ENCODE measurements at places on chromosomes 12 and 14.

- peak; percentile 89 for DNase-seq
Observed at GRCh38 chr14:96267336-96267735, 11.3 kb downstream of the BDKRB1 start.

DNA sequence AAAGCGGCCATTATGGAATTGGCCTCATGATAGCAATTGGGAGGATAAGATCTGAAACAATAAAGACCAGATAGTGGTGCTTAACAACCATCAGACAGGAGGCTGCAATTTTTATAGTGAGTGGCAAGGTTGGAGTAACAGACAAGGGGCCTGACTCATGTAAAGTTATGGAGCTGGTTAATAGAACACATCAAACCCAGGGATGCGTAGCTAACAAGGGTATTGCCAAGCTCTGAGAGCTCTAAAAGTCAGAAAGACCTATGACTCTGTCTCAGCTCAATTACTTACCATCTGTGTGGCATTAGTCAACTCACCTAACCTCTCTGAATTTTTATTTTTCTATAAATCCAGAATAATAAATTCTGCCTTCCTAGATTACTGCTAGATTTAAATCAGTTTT, 1731.5 kb upstream of the FLRT2 start:
- no peak for DNase-seq

- no peak for DNase-seq
Observed at GRCh38 chr14:58912287-58912686, 274.5 kb downstream of the DACT1 start.

DNA sequence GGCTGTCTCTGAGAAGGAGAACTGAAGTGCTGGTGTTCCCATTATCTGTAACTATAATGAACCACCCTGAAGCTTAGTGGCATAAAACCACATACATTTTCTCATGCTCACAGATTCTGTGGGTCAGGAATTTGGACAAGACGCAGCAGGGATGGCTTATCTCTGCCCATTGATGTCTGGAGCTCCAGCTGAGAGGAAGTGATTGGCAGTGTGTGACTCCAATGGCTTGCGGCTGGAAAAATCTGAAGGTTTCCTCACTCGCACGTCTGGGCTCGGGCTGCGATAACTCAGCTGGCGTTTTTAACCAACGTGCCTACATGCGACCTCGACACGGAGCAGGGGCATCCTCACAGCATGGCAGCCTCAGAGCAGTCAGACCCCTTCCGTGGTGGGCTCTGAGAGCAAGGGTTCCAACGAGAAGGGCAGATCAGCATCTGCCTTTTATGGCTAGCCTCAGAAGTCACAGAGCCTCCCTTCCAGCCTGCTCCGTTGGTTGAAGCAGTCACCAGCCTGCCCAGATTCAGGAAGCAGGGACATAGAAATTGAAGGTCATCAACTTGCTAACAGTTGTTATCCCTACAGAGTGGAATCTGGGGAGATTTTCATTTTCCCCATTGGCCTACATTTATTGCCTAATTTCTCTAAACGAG, 143.3 kb upstream of the BCL2L14 start:
- no peak for DNase-seq

GRCh38 chr12:1661553-1662335, 29.1 kb upstream of the ADIPOR2 start:
- peak; percentile 92 for DNase-seq

- no peak for DNase-seq
Observed at GRCh38 chr12:92432724-92433441, 269.9 kb upstream of the PLEKHG7 start.

DNA sequence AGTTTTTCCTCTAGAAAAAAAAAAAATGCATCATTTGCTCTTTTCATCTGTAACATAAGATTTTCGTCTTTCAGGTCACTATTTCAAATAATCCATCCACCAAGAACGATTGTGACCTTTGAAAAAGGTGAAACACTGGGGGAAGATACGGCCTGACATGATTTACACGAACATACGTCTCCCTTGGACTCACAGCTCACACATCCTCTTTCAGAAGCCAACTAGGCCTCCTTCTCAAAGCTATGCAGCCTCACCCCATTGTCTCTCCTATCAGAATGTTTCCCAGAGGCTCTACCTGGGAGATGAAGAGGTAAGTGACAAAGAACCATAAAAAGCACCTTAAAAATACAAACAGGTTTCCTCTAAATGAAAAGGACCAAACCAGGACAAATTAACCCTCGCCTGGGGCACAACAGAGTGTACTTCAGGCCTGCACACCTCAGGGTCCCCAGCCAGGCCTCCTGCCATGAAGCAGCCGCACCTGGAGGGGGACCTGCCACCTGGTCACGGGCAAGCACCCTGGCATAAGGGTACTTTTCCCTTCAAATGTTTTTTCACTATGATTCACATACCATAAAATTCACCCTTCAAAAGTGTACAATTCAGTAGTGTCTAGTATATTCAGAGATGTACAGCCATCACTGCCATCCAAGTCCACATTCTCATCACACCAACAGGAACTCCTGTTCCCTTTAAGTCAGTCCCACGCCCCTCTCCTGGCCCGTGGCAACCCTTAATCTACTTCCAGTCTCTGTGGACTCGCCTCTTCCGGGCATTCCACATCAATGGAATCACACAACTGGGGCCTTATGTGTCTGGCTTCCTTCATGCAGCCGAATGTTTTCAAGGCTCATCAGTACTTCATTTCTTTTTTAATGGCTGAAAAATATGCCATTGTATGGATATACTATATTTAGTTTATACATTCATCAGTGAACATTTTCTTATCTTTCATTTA, 5.4 kb downstream of the SLC15A4 start:
- DNase-seq, result peak; percentile 47

DNA sequence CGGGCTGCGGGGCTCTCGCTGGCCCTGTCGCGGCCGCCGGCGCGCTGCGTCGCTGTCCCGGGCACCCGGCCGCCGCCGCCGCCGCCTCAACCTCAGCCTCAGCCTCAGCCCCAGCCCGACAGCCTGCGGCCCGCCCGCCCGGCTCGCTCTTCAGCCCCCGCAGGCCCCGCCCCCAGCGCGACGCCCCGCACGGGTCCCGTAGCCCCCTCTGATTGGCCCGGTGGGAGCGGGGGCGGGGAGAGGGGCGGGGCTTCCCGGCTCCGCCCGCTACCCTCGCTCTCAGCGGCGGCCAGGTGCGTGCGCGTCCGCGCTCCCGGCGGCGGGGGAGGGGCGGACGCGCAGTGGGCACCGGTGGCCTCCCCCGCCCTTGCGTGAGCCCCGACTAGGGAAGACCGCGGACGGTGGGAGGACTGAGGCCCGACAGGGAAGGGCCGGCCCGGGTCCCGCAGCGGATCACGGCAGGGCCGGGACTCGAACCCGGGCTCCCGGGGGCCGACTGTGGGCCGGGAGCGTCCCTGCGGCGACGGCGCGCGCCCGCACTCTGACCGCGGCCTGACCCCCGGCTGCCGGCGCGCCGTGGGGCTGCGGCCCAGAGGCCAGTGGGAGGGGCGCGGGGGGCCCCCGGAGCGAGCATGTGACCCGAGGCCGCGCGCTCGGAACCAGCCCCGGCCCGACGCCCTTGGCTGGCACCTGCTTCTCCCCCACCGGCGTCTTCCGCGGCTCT, at the start of gene PPP1R13B:
Gene PPP1R13B (minus strand): TSS at position 125 of the 724 bp plus-strand sequence. CDS start 268 bp downstream, outside the sequence.
- DNase-seq, result peak; percentile 83

DNA sequence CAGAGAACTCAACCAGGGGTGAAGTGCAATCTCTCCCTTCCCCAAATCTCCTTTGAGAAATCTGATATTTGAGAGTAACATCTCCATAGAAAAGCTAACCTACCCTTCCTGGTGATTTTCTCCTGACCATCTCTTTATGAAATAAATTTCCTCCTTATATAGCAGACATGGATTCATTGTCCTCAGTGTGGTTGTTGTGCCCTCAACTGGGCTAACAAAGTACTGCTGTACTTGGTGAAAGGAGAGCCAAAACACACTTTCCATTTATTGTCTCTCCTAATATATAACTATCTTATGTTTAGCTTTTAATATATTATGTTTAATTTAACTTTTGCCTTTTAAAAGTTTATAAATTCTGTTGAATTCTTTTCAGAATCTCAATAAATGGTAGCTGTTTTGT, 65.1 kb upstream of the SLCO1B1 start:
- no peak for DNase-seq

DNA sequence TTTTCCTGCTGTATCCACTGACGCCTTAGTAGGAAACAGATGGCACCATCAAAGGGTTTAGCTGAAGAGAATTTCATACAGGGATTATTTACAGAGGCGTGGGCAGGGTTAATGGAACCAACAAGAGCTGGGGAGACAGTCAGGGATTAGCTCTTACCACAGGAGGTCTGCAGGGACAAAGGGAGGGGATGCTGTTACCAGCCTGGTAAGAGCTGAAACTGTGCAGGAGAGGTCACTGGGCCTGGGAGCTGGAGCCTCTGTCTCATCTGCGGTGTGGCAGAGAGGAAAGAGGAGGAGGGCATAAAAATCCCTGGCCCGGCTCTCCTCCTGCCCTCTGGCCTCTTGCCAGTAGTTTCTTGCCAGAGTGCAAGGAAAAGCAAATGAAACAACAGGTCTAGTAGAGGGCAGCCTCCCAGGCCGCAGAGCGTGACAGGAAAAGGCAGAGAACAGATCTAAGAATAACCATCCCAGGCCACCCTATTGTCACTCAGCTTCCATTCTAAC, 18.9 kb upstream of the POC1B start:
- peak; percentile 16 for DNase-seq

GRCh38 chr12:56117778-56118687, at the start of gene ZC3H10:
Gene ZC3H10 (plus strand): TSS chr12:56118266. CDS start chr12:56120563, 2,297 bp downstream.
- peak; percentile 99 for DNase-seq

- DNase-seq, result no peak
Observed at GRCh38 chr14:100362311-100362927, 39.3 kb downstream of the SLC25A47 start.

DNA sequence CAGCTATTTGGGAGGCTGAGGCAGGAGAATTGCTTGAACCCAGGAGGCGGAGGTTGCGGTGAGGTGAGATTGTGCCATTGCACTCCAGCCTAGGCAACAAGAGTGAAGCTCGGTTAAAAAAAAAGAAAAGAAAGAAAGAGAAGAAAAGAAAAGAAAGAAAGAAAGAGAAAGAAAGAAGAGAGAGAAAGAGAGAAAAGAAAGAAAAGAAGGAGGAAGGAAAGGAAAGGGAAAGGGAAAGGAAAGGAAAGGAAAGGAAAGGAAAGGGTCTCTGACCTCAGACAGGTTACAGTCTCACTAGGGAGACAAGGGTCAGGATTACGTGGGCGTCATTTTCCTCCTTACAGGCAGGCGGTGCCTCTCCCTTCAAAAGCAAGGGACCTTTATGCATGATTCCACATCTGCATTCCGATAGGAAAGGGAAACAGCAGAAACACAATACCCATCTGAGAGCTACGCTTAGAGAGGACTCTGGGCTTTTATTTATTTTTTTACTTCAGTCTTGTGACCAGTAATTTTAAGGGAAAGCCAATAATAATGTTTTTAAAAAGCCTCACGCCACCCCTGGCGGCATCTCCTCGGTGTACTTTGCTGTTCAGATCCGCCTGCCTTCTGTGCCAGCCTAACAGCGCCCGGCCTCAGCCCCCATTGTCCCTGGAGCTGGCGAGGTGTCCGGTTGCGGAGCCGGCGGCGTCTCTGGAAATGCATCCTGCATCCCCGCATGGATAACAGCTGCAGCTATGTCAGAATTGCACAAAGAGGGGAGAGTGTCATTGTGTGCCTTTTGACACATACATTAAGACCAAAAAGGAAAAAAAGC, 945 bp upstream of the HIP1R start:
- DNase-seq, result peak; percentile 32

DNA sequence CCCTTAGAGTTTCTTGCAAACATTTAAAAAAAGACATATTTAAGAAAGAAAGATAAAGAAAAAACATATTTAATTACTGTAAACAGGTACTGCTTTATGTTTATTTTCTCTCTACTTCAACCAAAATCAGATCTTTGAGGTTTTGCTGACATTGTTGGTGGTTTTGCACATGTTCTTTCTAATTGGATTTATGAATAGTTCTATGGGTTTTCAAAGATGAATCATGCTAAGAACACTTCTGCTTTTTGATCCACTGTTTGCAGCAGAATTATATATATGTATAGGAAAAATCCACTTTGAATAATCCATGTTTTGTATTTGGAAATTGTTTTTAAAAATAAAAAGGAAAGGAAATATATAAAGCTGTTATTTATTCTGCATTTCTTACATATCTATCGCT, 78.4 kb downstream of the FRMD6 start:
- no peak for DNase-seq

GRCh38 chr12:25828188-25828587, 130.3 kb upstream of the RASSF8 start:
- DNase-seq, result no peak

GRCh38 chr12:45934956-45935355, 55.4 kb downstream of the SCAF11 start:
- DNase-seq, result no peak

- DNase-seq, result no peak
Observed at GRCh38 chr12:85186236-85186635, 93.8 kb upstream of the ALX1 start.

Measured in fibroblast of skin of abdomen (primary cell).